CD8-positive, alpha-beta memory T cell (primary cell): ENCODE measurements at places on chromosomes 6 and 20. TPM values are rescaled to one million over a fixed set of nuclear protein-coding genes. Genes with fewer than 3 reads are reported as not detected.

DNA sequence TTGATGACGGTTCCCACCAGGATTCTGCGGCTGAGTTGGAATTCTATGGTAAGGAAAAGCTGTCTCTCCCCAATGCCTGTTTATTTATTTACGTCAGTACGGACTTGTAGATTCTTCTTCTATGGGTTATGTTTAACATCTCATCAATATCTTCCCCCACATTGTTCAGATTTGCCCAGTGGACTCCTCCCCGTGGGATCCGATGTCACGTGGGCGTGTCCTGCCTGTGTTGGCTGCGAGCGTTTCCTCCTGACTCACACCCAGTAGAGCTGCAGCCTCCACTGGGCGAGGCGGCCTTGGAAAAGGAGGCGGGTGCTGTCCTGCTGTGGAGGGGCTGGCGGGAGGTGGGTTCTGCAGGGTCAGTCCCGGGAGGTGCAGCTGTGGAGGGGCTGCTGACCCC is 46.8 kb upstream of the SLCO4A1 start:
- H3K27me3 ChIP-seq: peaks cover 18% of the 10 kb centered on the region
- H3K27ac ChIP-seq: no peak overlapping the region
- H3K36me3 ChIP-seq: no peaks in the 10 kb centered on the region
- H3K4me1 ChIP-seq: no peaks in the 10 kb centered on the region
- DNase-seq: no peak
- H3K4me3 ChIP-seq: no peak overlapping the region

DNA sequence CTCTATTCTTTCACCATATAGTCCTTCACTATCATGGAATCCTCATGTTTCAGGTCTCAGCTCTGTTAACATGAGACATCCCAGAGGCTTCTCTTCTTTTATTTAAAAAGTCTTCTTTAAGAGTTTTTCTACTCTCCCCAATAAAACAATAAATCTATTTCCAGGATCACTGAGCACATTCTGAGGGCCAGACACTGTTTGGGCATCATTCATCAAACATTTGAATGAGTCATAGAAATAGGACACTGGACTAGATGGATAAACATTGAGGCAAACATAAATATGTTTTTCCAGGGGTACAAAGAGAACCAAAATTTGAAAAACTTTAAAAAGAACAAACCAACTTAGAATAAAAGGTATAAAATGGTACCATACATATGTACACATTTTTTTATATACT is 554.4 kb downstream of the KIF16B start:
- no peaks in the 10 kb centered on the region for H3K36me3 ChIP-seq
- H3K4me1 ChIP-seq: no peaks in the 10 kb centered on the region
- H3K4me3 ChIP-seq: no peak overlapping the region
- DNase-seq: no peak
- H3K27ac ChIP-seq: no peak overlapping the region
- no peaks in the 10 kb centered on the region for H3K27me3 ChIP-seq

- peak; percentile 82 for DNase-seq
- no peaks in the 10 kb centered on the region for H3K27me3 ChIP-seq
- peaks cover 6% of the 10 kb centered on the region for H3K4me1 ChIP-seq
- no peak overlapping the region for H3K27ac ChIP-seq
Observed at GRCh38 chr20:32652739-32653526, 20.8 kb downstream of the C20orf203 start.

DNA sequence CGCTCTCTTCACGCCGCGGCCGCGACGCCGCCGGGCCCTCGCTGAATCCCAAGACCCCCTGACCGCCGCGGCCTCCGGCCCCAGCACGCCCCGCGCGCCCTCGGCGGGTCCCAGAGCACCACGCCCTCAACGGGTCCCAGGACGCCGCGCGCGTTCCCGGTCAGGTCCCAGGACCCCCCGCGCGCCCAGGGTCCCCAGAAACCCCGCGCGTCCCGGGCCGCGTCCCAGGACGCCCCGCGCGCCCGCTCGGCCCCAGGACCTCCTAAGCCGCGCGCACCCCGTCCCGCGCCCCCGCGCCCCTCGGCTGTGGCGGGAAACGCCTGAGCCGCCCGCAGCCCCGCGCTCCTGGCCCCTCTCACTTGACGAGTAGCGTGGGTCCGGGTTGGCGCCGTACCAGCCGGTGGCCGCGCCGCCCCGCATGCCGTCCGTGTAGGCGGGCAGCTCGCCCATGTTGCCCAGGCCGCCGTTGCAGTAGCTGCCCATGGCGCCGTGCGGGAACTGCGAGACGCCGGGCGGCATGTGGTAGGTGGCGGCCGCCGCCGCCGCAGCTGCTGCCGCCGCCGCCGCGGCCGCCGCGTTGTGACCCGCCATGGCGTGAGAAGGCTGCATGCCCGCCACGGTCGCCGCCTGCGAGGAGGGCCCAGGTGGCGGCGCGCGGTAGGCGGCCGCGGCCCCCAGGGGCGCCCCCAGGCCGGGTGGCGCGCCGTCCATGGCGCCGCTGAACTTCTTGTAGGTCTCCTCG is 556 bp downstream of the NKX2-4 start:
- no peak overlapping the region for H3K27ac ChIP-seq
- no peaks in the 10 kb centered on the region for H3K36me3 ChIP-seq
- H3K27me3 ChIP-seq: peaks cover 75% of the 10 kb centered on the region
- H3K4me3 ChIP-seq: no peak overlapping the region
- H3K4me1 ChIP-seq: peaks cover 15% of the 10 kb centered on the region
- DNase-seq: no peak

GRCh38 chr6:168116975-168117899 is 38.2 kb upstream of the FRMD1 start:
- H3K4me1 ChIP-seq: no peaks in the 10 kb centered on the region
- no peaks in the 10 kb centered on the region for H3K36me3 ChIP-seq
- H3K27me3 ChIP-seq: no peaks in the 10 kb centered on the region
- no peak overlapping the region for H3K4me3 ChIP-seq
- H3K27ac ChIP-seq: no peak overlapping the region

ARMH2 gene
- not detected for total RNA-seq

TNF gene
- total RNA-seq: 207 TPM

RHAG gene
- not detected for total RNA-seq

TRIM10 gene
- not detected for total RNA-seq

CCR6 gene
- 3.5 TPM for total RNA-seq

STX7 gene
- total RNA-seq: 19.0 TPM

MYT1 gene
- total RNA-seq: not detected

ANKRD66 gene
- total RNA-seq: not detected
